Inflammatory macrophage (primary cell): ENCODE measurements at places on chromosomes 6 and 20.

- DNase-seq = no peak
Observed at GRCh38 chr6:135673501-135674309, 176.2 kb upstream of the AHI1 start.

DNA sequence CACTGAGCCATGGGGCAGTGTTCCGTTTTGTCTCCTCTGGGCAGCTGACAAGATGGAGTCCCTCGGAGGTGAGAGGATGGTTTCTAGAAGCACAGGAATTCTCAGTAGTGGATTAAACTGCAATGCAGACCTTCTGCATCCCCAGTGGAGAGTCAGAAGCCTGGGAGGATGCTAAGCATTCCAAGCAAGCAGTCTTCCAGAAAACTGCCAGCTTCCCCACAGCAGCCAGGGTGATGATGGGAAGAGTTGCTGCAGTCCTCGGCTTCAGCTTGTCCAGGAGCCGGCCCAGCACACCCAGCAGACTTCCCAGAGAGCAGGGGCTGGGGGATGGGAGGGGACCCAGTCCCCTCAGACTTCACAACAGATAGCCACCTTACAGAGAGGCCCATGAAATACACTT, 163.6 kb downstream of the LY86 start:
- DNase-seq = no peak

GRCh38 chr6:38035478-38035877, 216.0 kb downstream of the ZFAND3 start:
- DNase-seq = no peak

DNA sequence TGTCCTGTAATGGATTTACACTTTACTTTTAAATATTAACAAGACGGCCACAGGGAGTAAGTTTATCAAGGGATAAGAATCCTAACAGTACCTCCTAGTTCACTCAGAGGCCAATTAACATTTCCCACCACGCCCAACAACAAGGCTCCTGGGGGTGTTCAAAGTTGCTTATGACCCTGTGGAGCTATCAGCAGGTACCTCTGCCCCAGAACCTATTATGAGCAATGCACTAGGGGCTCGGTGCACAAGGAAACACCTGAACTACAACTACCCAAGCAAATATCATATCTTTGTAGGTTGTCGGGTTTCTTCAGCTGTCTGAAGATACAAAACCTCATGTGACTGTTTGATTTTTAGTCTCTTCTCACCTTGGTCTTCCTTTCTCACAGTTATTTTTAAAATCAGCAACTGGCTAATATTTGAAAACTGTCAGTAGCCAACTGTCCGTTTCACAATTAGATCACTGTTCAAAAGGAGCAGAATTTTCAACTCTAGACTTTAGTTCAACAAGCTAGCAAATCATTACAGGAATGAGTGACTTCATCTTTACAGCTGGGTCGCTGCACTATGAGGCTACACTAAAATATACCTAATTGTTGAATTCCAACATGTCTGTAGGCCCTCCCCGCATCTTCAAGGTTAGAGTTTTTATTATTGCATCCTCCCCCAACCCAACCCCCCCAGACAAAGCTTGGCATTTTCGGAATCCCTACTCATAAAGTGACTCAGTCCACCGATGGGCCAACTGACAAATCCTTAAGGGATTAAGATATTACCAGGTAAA, 38.1 kb downstream of the B4GALT5 start:
- DNase-seq = no peak

- no peak for DNase-seq
Observed at GRCh38 chr6:155039618-155040017, 44.5 kb downstream of the TIAM2 start.

- no peak for DNase-seq
Observed at GRCh38 chr6:101000341-101000740, 119.2 kb upstream of the ASCC3 start.

DNA sequence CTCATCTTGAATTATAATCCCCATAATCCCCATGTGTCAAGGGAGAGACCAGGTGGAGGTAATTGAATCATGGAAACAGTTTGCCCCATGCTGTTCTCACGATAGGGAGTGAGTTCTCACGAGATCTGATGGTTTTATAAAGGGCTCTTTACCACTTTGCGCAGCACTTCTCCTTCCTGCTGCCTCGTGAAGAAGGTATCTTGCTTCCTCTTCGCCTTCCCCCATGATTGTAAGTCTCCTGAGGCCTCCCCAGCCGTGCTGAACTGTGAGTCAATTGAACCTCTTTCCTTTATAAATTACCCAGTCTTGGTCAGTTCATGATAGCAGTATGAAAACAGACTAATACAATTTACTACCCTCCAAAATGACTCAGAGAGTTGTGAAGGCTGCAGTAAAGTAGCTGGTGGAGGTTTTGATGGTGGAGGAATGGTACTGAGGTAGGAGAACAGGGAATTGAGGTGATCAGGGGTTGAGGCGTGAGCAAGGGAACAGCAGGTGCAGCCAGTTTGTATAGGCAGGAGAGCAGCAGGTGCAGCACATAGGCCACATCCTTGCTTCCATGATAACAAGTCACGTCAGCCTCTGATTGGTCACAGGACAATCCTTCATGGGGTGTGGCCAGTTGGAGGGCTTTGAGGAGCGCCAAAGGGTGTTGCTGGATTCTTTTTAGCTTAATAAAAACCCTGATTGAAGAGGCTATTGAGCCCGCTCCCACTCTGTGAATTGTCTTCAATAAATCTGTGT, 150.0 kb downstream of the CDC5L start:
- DNase-seq = no peak

GRCh38 chr6:145626857-145627256, 108.5 kb downstream of the EPM2A start:
- DNase-seq = no peak

GRCh38 chr6:29752451-29753308, 29.4 kb downstream of the HLA-F start:
- DNase-seq = peak; percentile 92

GRCh38 chr6:116461331-116461931, at the start of gene CALHM6:
CALHM6 (plus strand) TSS chr6:116461375; CDS start chr6:116461930, 555 bp downstream.
- no peak for DNase-seq

DNA sequence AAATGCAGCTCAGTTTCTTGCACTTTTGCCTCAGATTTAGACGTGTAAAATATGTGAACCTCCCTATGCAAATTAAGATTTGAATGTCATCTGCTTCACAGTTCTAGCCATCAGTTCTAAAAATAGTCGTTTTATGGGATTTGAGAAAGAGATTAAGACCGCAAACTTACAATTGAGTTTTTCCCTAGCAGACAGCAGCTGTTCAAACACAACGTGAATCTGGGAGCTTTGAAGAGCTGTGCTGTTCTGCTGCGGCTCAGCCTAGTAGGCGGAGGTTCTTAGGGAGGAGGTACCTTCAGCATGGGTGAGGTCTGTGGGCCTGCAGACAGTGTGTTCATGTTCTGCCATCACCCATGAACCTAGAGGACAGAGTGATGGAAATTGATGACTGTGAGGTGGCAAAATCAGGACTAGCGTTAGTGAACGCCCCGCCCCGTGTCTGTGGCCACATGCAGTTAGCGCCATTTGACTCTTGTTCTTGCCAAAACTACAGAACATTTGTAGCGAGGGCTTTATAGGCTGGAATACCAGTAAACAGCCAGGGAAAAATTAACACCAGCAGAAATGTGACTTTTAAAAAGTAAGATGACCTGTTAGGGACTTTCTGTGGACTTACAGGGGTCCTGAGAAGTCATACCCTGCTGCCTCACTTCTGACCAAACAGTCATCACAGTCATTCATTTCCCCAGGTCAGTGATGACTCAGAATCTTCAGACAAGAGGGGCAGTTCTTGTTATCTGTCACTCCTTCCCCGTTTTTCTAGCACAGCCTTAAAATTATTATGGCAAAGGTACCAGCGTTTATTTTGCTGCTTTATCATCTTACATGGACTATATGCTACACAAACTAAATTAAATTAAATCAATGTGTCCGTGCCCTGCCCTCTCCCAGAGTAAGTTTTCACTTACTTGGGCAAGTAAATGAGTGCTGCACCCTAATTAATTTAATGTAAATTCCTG, 84.3 kb upstream of the TMEM181 start:
- DNase-seq = peak; percentile 67

DNA sequence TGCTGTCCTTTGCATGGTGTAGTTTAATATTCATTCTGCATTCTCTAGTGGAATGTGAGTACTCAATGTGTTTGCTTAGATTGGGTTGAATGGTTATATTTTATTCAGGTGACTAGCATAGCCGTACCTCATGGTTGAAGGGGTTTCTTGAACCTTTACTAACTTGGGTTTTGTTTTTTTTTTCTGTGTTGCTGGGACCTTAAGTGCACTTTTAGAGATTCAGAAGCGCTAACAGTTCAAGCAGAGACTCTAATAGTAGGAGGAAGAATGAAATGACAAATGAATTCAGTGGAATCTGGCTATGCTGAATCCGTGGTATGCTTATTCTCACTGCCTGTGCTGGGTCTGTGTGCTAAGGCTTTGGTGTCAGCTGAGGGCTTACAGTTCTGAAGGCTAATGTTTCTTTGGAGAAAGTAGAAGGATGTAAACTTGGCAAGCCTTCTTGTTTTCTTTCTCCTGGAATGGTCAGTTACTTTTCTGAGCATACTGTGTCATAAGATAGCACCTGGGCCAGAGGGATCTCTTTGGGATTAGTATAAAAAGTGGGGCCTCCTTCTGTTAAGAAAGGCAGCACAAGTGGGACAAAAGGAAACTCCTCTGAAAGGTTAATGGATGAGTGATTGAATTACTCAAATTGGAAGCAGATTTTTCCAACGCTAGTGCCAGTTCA, 28.7 kb downstream of the RNF144B start:
- no peak for DNase-seq

DNA sequence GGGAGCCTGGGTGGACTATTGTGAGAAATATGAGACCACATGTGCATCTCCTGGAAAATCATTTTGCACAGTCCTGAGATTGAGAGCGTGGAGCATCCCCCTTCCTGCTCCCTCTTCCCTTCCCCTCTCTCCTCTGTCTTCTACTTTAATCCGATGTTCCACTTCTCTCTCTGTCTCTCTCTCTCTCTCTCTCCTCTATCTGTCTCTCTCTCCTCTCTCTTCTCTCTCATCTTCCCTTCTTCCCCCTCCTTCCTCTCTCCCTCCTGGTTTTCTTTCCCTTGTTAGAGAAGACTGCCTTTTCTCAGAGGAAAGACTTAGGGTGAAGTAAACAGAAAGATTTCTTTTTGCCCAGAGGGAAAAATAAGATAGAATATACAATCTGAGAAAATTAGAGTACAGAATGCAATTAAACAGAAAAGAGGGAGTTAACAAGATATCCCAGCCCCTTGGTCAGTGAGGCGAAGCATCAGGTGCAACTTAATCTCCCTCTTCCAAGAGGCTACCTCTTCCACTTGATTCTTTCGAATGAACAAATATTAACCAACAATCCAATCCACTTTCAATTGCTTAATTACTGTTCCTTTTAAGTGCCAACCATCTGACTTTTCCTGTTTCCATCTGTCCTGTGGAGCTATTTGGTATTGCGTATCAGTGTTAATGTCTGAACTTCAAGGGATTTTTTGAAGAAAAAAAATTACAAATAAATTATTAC, 14.6 kb downstream of the KHDC1 start:
- no peak for DNase-seq

- no peak for DNase-seq
Observed at GRCh38 chr6:158122048-158122447, 46.0 kb downstream of the SERAC1 start.

GRCh38 chr6:152085451-152085921, 278.0 kb downstream of the ESR1 start:
- no peak for DNase-seq
